ENCODE measurements at places on chromosomes 7 and 10. TPM values are rescaled to one million over a fixed set of nuclear protein-coding genes. Genes with fewer than 3 reads are reported as not detected.

DNA sequence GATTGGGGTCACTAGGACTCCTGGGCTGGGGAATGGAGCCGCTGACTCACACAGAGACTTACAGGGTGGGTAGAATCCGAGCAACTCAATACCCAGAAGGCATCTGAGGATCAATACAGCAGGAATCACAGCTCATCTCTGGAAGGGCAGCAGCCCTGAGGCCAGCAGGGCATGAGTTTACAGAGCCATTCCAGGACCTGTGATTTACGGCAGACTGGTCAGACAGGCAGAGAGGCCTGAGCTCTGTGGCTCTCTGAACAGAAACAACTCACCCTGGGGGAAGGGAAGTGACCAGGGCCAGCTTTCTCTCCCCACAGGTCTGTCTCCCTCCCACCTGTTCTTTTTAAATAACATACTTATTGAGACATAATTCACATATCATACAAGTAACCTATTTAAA, 88.2 kb upstream of the CXCL12 start:
- H3K4me3 ChIP-seq: no peak overlapping the region
- no peak overlapping the region for H3K27ac ChIP-seq
- no peak for DNase-seq
- no peaks in the 10 kb centered on the region for H3K27me3 ChIP-seq

The ELMO1 gene
- polyA plus RNA-seq: 0.12 TPM

DNA sequence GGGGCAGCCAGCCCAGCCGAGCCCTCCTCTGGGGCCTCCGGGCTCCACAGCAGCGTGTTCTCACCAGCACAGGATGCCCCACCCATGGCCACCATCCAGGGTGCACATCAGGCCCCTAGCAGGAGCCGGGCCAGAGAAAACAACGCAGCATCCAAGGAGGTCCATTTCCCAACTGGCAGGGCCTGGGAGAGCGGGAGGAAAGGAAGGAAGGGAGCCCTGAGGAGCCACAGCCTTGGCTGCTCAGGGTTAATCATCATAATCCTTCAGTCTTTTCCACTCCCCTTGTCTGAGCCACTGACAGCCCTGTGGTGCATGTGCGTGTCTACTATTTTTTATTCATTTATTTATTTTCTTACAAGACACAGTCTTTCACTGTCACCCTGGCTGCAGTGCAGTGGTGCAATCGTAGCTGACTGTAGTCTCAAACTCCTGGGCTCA, 3.6 kb downstream of the PLAC9 start:
- peaks cover 22% of the 10 kb centered on the region for H3K4me1 ChIP-seq
- H3K36me3 ChIP-seq: no peaks in the 10 kb centered on the region
- no peaks in the 10 kb centered on the region for H3K27me3 ChIP-seq
- DNase-seq: peak; percentile 66
- H3K4me3 ChIP-seq: no peak overlapping the region

- peak; percentile 59 for DNase-seq
- H3K36me3 ChIP-seq: no peaks in the 10 kb centered on the region
- H3K27ac ChIP-seq: no peak overlapping the region
These were observed 38.1 kb downstream of the PRPS1L1 start for GRCh38 chr7:17989546-17989945.

The ADCY1 gene
- polyA plus RNA-seq: 0.43 TPM

- H3K4me1 ChIP-seq: no peaks in the 10 kb centered on the region
- peak; percentile 93 for DNase-seq
- H3K36me3 ChIP-seq: no peaks in the 10 kb centered on the region
- peaks cover 25% of the 10 kb centered on the region for H3K27me3 ChIP-seq
- no peak overlapping the region for H3K27ac ChIP-seq
- H3K4me3 ChIP-seq: no peak overlapping the region
These were observed 34.2 kb downstream of the CAMK2B start for GRCh38 chr7:44291066-44291732.

DNA sequence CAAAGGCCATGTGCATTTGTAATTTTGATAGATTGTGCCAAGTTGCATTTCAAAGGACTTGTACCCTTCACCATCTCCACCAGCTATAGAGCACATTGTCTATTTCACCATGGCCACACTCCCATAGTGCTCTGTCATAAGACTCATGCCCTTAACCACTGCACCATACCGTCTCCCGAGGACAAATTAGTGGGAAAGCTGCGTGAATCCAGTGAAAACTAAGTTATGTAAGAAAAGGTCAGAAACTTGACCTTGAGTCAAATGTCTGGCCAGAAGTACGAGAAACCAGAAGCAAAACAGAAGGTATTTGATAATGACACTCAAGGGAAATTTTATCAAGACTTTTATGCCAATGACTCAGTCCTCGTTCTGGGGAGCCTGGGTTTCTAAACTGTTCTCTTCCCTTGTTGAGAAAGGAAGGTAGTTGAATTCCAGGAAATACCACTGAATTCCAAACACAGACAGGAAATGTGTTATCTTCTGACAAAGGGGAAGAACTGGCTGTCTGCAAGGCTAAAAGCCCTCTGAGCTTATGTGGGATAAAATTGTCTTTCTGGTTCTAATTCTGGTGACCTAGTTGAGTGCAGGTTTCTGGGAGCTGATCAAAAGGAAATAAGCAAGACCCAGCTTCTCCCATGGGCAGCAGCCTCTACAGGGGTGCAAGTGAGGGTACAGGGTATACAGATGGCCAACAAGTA, 49.7 kb downstream of the CDK1 start:
- H3K4me1 ChIP-seq: peaks cover 3% of the 10 kb centered on the region
- no peak for DNase-seq
- H3K36me3 ChIP-seq: no peaks in the 10 kb centered on the region
- H3K4me3 ChIP-seq: no peak overlapping the region

DNA sequence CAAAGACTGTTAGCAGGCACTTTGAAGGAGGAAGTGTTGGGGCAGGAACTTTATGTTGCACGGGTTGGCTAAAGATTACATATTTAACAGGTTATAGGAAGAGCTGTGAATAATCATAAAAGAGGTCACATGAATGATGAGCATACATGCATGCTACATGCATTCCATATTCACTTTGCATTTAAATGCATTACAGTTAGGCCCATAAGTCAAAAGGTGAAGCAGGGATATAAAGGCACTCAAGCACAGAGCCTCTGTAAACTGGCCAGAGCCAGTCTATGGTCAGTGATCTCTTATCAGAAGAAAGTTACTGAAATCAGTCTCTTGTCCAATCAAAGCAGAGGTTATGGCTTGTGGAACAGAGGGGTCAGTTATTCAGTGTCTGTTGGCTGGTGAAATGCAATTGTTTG, 7.3 kb upstream of the ANKRD7 start:
- no peak for DNase-seq
- no peaks in the 10 kb centered on the region for H3K27me3 ChIP-seq
- H3K27ac ChIP-seq: no peak overlapping the region
- H3K4me1 ChIP-seq: peaks cover 3% of the 10 kb centered on the region
- no peaks in the 10 kb centered on the region for H3K36me3 ChIP-seq
- no peak overlapping the region for H3K4me3 ChIP-seq

DNA sequence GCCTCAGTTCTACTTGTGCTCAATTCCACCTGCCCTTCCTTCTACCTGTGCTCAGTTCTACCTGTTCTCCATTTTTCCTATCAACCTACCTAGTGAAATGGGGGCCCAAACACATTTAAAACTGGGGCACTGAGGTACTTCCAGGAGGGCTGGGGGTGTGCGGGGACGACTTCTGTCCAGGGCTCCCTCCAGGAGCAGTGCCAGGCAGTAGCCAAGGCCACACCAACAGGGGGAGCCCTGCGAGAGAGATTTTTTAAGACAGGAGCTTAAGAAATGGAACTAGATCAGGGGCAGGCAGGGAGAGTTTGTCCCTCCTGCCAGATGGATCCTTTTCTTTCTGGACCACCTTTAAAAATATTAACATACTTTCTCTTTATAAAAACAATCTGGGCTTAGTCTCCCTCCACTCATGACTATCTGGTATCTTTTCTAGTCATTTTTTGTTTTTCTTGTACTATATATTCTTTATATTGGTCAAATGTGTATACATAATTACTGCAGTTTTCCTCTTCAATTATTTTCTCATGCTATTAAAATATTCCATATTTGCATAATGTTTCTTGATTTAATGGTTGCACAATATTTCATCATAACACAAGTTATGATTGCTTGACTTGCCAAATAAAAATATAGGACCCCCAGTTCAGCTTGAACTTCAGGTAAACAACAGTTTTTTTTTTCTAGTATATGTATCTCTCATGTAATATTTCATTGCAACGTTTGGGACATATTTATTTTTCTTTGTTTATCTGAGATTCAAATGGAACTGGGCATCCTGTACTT, 47.3 kb upstream of the INSYN2A start:
- DNase-seq: peak; percentile 42
- H3K36me3 ChIP-seq: peaks cover 2% of the 10 kb centered on the region
- H3K4me1 ChIP-seq: no peaks in the 10 kb centered on the region

The ASZ1 gene
- 0.03 TPM for polyA plus RNA-seq

DNA sequence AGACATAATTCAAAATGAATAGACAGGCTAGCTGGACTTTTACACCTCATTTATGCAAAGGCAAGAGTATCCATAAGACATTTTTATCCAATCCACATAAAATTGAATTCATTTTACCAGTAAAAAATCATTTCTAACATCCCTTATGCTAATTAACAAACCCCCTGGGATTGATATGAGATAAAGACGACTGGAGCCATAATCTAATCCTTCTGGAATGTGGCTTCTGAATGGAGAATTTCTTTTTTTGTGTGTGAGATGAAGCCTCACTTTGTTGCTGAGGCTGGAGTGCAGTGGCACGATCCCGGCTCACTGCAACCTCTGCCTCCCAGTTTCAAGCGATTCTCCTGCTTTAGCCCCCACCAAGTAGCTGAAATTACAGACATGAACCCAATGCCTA, 90.4 kb downstream of the AKR1D1 start:
- H3K27ac ChIP-seq: no peak overlapping the region
- H3K36me3 ChIP-seq: no peaks in the 10 kb centered on the region
- no peaks in the 10 kb centered on the region for H3K4me1 ChIP-seq
- no peak for DNase-seq
- H3K27me3 ChIP-seq: no peaks in the 10 kb centered on the region

The SORBS1 gene
- polyA plus RNA-seq: 0.26 TPM

DNA sequence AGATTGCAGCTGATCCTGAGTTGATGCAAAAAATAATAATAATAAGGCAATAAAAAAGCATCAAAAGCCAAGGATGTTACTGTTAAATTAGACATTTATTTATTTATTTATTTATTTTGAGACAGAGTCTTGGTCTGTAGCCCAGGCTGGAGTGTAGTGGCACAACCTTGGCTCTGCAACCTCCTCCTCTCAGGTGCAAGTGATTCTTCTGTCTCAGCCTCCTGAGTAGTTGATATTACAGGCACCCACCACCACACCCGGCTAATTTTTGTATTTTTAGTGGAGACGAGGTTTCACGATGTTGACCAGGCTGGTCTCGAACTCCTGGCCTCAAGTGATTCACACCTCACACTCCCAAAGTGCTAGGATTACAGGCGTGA, 465.5 kb upstream of the NRP1 start:
- no peak overlapping the region for H3K27ac ChIP-seq
- no peak for DNase-seq
- no peaks in the 10 kb centered on the region for H3K4me1 ChIP-seq
- no peak overlapping the region for H3K4me3 ChIP-seq
- H3K36me3 ChIP-seq: no peaks in the 10 kb centered on the region
